ENCODE measurements at places on chromosomes 13 and 19.

GRCh38 chr13:95677564-95678266 lies 776 bp downstream of the DNAJC3 start:
- no peaks in the 10 kb centered on the region for H3K36me3 ChIP-seq
- no peaks in the 10 kb centered on the region for H3K4me1 ChIP-seq
- peak overlapping the region; percentile 94 for H3K4me3 ChIP-seq
- H3K27ac ChIP-seq: no peak overlapping the region
- H3K27me3 ChIP-seq: no peaks in the 10 kb centered on the region

- H3K4me3 ChIP-seq: no peak overlapping the region
- DNase-seq: no peak
- H3K27me3 ChIP-seq: no peaks in the 10 kb centered on the region
- H3K36me3 ChIP-seq: peaks cover 5% of the 10 kb centered on the region
- H3K27ac ChIP-seq: no peak overlapping the region
These were observed 15.0 kb downstream of the EPS15L1 start for GRCh38 chr19:16456652-16457194.

GRCh38 chr13:33868343-33868994 lies 50.5 kb downstream of the RFC3 start:
- H3K36me3 ChIP-seq: no peaks in the 10 kb centered on the region
- no peak for DNase-seq
- no peak overlapping the region for H3K4me3 ChIP-seq
- no peaks in the 10 kb centered on the region for H3K4me1 ChIP-seq
- no peaks in the 10 kb centered on the region for H3K27me3 ChIP-seq

- no peaks in the 10 kb centered on the region for H3K4me1 ChIP-seq
- H3K4me3 ChIP-seq: no peak overlapping the region
- DNase-seq: no peak
These were observed 14.2 kb upstream of the ANGPTL8 start for GRCh38 chr19:11225172-11225571.

DNA sequence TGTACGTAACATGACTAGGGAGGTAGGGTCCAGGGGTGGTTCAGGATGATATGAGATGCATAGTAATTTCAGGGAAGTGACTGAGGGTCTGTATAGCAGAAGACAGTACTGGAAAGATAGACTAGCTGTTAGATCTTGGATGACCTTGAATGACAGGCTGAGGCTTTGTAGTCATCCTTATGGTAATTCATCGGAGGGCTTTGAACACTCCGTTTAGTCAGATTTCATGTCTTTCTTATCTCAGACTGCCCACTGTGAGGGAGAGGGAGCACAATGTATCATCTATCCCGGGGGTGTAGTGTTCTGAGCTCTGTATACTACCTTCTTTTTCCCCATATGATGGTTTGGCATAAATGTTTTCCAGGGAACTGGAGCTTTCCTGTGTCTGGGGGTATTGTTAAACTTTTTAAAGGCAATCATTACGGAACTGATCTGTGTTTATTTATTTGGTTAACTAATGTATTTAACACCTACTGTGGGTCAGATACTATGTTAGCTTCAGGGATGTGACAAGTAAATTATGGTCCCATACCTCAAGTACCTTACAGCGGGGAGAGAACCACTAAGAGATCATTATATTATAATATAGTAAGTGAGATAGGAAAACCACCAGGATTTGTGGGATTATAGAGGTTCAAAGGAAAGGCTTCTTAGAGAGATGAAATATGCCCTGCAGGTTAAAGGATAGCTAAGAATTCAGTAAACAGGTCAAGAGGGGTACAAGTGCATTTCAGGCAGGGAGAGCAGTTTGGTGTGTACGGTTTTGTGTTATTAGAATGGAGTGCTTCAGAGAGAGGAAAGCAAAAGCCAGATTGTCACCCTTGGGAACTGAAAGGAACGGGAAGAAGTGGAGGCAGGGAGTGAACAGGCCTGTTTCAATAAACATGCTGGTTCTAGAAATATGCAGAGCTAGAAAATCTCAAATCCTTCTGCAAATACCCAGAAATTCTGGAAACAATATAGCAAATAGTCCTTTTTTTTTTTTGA lies 164.8 kb upstream of the KL start:
- H3K4me3 ChIP-seq: no peak overlapping the region
- H3K27me3 ChIP-seq: no peaks in the 10 kb centered on the region
- DNase-seq: peak; percentile 20

GRCh38 chr13:97654236-97654635 lies 220.3 kb downstream of the RAP2A start:
- H3K36me3 ChIP-seq: no peaks in the 10 kb centered on the region
- H3K4me3 ChIP-seq: no peak overlapping the region
- no peak for DNase-seq
- H3K27ac ChIP-seq: no peak overlapping the region
- H3K27me3 ChIP-seq: no peaks in the 10 kb centered on the region
- H3K4me1 ChIP-seq: peaks cover 9% of the 10 kb centered on the region

DNA sequence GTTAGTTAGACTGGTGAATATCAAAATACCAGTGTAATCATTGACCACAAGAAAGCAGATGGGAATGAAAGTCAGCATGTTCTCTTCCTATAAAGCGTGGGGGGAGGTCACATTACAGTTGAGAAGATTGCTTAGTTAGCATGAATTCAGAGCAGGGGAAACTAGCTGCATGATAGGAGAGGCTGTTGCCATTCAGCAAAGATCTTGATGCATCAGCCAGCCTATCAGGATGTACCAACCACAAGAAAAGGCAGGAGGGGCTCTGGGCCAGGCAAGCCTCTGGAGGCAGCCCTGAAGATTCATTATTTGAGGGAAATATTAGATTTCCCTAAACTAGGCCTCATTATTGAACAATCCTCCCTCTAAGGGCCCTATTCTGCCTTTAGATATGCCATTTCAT lies 5.0 kb upstream of the MTMR6 start:
- H3K4me1 ChIP-seq: no peaks in the 10 kb centered on the region
- no peak overlapping the region for H3K4me3 ChIP-seq
- peaks cover 38% of the 10 kb centered on the region for H3K27me3 ChIP-seq
- H3K27ac ChIP-seq: no peak overlapping the region
- H3K36me3 ChIP-seq: no peaks in the 10 kb centered on the region
- no peak for DNase-seq
